AML-193 (cell line): ENCODE measurements at places on chromosomes 7 and 10.

DNA sequence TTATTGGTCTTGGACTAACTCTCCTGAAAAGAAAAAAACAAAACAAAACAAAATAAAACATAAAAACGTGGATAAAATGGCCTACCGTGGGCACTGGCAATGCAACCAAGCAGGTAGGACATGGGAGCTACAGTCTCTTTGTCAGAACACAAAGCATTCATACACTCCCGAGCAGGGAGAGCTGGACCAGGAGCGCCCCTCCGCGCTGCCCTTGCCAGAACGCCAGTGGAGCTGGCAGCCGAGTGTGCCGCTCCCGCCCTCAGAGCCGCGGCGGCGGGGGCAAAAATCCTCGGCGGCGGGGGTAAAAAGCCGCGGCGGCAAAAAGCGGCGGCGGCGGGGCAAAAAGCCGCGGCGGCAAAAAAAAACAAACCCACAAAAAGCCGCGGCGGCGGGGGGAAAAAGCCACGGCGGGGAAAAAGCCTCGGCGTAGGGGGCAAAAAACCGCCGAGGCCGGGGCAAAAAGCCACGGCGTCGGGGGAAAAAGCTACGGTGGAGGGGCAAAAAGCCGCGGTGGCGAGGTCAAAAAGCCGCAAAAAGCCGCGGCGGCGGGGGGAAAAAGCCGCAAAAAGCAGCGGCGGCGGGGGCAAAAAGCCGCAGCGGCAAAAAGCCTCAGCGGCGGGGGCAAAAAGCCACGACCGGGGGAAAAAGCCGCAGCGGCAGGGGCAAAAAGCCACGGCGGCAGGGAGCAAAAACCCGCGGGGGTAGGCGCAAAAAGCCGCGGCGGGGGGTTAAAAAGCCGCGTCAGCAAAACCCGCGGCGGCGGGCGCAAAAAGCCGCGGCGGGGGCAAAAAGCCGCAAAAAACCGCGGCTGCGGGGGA is 418.1 kb downstream of the ZNF716 start:
- DNase-seq, result no peak

DNA sequence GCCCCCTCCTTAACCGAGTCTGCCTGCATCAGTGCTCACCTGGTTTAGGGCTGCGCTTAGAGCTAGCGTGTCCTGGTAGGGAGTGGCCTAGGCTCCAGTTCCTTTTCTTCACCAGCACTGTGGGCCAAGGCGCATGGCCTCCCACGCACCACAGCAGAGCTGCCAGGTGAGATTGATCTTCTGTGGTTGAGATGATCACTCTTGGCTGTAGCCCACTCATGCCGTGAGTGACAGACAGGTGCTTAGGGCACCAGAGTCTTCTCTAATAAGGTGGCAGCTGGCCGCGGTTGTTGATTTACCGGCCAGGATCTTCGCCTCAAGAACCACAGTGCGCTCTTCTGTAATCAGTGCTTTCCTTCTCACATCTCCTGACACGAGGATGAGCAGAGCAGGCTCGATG is 157.2 kb upstream of the INSYN2A start:
- DNase-seq, result no peak

- no peak for DNase-seq
These were observed 143.2 kb upstream of the C7orf33 start for GRCh38 chr7:148447221-148447849.

DNA sequence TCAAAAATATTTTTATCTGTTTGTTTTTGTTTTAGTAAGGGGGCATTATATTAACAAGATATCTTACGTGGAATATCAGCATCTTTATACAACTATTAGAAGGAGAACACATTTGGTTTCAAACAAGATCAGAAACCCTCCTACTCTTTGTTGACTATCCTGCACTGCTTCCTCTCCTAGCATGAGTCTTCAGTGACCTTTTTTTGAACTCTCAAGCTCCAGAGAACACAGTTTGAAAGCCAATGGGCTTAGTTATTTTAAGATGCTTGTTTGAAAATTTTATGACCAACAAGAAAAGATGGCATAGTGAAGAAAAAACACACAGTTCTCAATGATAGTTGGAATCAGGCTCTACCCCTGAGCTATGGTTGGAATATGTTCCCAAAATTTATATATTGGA is 37.2 kb upstream of the RTKN2 start:
- DNase-seq, result no peak

DNA sequence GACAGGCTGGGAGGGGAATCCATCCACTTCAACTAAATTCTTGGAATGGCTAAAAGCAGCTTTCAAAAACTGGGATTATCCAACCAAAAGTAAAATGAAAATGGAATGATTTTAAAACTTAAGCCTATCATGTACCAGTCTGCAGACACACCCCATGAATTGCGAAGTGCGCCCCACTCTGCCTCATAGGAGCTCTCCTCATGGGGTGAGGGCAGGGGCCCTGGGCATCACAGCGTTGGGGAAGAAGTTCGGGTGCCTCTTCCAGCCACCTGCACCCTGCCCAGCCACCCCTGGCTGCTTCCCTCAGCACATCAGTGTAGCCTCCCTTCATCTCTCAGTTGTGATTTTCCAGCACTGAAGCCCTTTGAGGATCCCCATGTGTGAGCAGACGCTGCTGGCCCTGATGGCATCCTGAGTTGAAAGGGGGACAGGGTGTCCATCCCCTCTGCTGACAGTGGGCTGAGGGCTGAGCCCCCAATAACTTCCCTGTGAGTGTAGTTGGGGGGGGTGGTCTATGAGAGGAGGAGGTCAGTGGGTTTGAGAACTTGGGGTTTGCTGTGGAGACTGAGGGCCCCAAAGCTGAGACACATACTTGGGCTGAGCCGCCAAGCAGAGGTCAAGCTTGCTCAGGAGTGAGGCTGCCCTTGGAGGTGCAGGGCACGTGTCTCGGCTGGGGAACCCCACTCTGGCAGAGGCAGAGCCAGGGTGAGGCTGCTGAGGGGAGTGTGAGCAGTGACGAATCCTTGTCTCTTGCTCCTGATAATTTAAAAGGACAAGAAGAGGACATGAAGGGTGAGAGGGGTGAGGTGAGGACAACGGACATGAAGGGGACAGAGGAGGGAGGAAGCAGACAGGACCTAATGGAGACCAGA is 542.1 kb downstream of the TCERG1L start:
- no peak for DNase-seq

DNA sequence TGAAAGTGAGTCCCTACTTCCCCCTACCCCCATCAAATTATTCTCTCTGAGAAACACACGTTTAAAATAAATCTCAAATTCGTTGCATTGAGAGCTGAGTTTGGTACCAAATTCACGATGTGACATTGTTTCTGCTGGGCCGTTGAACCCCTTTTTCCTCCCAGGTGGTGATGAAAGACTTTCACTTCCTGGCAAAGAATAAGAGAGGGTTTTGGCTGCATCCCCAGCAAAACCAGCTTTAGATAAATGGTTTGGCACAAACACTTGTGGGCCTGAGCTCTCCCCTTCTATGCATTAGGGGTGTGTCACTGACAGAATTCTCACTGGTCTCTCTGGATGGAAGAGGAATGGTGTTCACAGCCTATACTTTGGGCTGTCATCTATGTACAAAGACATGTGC is 8.8 kb upstream of the DNTT start:
- DNase-seq, result no peak

GRCh38 chr7:156230576-156230975 is 410.0 kb upstream of the RNF32 start:
- DNase-seq, result no peak

DNA sequence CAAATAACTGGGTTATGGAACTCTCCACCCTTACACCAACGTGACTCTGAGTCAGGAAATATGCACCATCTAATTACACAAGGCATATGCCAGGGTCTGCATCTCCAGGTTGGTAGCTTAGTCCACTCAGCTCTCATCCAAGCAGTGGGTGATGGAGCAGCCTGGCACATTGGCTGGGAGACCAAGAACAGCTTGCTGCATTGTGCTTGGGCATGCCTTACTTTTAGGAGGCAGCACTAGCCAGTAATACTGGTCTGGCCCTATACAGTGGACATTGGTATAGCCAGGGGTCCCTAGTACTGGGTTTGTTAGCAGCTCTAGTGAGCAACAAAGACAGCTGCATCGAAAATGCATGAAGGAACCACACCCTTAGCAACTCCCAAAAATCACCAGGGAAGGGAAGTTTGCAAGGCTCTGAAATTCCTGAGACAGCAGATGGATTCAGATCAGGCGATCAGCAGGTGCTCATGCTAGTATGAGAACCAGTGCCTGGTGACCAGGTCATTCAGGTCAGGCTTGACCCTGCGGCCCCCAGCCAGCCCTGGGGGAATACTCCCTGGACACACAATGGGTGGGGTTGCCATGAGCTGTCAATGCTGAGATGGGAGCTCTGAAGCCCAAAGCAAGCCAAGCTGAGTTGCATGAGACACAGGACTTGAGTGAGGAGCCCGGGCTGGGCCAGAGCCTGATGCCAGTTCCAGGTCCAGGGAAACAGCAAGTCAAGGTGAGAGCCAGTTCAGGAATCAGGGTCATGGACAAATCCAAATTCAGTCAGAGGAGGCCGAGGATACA is 217.9 kb upstream of the ZMIZ1 start:
- DNase-seq, result no peak

- DNase-seq, result no peak
These were observed 266.1 kb upstream of the KLF6 start for GRCh38 chr10:4051011-4051640.

DNA sequence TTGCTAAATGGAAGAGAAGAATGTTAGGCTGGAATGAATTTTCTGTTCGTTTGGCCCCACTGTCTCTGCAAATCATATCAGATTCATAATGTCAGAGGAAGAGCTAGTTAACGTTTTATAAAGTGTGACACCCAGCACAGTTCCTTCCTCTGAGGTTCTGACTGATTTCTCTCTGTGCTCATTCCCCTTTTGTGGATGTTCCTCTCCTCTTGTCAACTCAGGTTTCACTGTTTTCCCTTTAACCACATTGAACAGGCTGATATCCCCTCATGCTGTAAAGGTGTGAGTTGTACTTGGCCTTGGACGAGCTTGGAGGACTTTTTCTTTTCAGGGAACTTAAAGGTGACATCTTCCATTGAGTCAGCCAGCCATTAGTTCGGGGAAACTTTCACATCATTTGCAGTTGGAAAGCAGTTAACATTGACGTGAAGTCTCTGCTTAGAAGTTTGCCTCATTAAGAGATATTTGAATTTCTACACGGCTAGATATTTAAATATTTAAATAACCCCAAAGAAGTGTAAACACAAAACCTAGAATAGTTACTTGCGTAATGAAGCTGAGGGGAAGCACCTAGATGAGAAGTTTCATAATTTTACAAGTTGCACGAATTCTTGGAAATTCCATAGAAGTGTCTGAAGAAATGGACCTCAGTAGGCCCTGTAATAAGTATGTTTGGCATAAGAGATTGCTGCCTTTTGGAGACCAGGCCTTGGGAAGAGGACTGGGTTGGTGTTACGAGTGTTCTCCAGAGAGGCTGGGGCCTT is 101.5 kb upstream of the EGR2 start:
- peak; percentile 26 for DNase-seq

- no peak for DNase-seq
These were observed 13.1 kb upstream of the LRMDA start for GRCh38 chr10:75418293-75418692.

DNA sequence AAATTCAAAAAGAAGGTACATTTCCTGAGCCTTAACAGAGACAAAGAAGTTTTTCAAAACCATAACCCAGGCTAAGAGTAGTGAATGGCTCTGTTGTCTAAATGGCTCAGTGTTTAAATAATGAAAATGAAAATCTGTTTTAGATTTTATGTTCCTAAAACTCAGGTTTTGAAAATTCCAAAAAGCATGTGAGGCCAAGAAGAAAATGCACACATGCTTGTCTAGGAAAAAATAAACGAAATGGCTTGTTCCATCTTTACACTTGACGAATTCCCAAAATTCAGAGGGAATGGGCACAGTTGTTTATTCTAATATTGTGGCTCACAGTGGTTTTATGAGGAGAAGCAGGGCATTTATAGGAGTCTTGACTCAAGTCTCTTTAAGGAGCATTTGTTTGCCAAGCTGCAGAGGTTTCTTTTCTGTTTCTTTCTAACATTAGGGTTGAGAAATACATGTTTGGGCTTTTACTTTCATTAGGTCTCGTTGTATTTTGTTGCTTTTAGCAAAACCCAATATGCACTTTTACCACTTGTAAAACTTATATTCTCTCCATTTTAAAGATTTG is 527.6 kb upstream of the ANKRD30A start:
- no peak for DNase-seq

DNA sequence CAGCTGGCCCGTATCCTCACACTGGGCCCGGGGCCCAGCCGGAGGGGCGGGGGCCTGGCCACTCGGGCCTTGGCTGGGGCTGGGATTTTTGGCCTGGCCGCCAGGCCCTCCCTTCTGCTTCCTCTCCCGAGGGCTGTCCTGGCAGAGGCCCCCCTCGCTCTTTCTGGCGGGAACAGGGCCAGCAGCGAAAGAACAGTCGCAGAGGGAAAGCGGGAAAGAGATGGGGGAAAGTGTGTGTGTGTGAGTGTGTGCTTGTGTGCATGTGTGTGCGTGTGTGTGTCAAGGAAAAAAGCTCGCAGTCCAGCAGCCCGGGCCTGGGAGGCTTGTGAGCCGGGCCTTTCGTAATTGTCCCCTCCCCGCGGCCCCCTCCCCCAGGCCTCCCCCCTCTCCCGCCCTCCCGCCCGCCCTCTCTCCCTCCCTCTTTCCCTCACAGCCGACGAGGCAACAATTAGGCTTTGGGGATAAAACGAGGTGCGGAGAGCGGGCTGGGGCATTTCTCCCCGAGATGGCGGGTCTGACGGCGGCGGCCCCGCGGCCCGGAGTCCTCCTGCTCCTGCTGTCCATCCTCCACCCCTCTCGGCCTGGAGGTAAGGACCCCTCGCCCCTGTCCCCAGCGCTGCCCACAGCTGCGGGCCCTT is at the start of gene ELN:
Gene ELN (plus strand): TSS at position 491 of the 638 bp plus-strand sequence. CDS start 15 bp downstream, at position 506.
- DNase-seq, result no peak

GRCh38 chr10:99170116-99170675 is 65.5 kb downstream of the HPSE2 start:
- DNase-seq, result no peak

GRCh38 chr10:48500771-48501170 is 104.1 kb downstream of the ARHGAP22 start:
- no peak for DNase-seq

- no peak for DNase-seq
These were observed 8.4 kb upstream of the HHEX start for GRCh38 chr10:92681306-92681834.

DNA sequence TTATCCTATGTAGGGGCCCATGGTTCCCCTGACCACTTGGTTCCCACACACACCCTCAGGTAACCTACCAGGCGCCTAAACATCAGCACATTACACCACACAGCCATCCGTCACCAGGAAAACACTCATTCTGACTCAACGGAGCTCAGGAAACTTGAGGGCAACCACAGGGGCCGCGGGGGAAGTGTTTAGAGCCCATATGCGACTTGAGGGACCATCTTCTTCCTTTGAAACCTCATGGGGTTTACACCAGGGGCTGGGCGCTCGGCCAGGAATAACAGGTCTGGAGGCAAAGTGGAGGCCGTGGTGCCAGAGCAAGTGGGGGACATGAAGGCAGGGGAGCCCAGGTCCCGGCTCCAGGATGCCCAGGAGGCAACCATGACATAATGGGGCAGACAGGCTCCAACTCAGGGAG is 1.5 kb downstream of the STX1A start:
- DNase-seq, result peak; percentile 88

- DNase-seq, result no peak
These were observed 82.8 kb upstream of the ADO start for GRCh38 chr10:62721687-62722086.

DNA sequence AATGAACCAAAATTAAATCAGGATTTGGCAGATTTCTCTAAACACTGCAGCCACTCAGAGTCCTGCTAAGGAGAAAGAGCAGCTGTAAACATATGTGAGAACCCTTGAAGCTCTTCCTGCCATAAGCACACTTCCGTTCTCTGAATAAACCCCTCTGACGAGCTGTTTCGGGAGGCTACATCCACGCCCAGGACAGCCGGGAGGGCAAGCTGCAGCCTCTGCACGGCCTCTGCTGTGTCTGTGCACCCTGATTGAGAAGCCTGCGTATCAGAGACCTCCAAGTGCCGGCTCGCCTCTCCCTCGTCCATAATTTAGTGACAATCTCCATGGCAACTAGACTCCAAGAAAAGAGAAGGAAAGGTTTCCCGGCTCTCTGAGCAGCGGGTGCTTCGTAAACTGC is 114.4 kb downstream of the PTPRN2 start:
- no peak for DNase-seq
